ENCODE measurements at places on chromosomes 11 and 22.

- DNase-seq, result peak; percentile 16
These were observed 463 bp downstream of the TMEM126B start for GRCh38 chr11:85628771-85629341.

- DNase-seq, result no peak
These were observed 139.5 kb upstream of the GUCY1A2 start for GRCh38 chr11:107157809-107158187.

GRCh38 chr22:35620624-35621251 is 3.6 kb upstream of the MB start:
- no peak for DNase-seq

DNA sequence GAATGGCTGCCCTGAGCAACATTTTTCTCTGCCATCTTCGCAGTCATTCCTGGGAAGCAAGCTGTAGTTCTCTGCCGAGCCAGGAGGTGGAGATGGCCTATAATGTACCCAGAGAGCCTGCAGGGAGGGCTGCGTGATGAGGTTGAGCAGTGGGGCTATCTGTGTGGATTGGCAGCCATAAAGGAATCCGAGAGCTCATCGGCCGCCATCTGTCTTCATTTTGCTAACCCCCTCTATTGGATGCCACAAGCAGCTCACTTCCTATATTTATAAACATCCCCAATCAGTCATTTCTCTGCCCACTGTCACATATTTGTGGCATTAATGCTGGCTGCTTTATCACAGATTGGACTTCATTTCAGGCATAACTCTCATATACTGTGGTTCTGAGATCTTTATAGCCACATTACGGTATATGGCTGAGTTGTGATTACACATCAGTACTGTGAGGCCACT is 209.5 kb downstream of the NTM start:
- no peak for DNase-seq

DNA sequence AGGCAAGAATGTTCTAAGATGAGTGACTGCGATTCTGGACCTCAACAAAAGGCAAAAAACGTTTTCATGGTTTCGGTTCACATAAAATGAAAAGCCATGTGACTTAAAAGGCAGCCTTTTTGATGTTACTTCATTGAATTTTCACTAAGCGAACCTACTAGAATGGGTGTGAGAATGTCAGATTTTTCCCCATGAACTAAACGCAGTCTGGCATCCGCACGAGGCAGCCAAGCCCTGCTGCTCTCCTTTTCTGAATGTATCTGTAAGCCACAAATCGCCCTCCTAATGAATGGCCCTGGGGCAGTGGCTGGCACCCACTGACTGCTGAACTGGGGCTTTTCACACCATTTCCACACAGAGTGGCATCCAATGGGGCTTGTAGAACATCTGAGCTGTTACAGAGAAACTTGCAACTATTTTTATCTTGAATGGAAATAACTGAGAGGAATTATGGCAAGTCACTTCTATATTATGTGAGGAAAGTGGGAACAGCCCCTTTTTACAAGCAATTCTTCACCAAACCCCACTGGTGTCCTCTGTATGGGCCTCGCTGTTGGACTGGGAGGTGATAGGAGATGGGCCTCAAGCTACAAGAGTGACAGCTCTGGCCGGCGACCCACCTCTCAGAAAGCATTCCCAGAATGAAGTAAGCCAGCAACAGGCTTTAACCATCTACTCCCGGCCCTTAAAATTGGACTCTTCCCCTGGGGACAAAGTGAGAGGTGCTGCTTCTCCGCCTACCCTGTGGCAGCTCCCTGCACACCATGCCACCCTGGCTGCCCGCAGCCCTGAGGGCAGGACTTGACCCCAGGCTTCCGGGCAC is 29.4 kb downstream of the PPP2R1B start:
- no peak for DNase-seq

- DNase-seq, result no peak
These were observed 397.7 kb downstream of the TBC1D22A start for GRCh38 chr22:47160141-47160541.

DNA sequence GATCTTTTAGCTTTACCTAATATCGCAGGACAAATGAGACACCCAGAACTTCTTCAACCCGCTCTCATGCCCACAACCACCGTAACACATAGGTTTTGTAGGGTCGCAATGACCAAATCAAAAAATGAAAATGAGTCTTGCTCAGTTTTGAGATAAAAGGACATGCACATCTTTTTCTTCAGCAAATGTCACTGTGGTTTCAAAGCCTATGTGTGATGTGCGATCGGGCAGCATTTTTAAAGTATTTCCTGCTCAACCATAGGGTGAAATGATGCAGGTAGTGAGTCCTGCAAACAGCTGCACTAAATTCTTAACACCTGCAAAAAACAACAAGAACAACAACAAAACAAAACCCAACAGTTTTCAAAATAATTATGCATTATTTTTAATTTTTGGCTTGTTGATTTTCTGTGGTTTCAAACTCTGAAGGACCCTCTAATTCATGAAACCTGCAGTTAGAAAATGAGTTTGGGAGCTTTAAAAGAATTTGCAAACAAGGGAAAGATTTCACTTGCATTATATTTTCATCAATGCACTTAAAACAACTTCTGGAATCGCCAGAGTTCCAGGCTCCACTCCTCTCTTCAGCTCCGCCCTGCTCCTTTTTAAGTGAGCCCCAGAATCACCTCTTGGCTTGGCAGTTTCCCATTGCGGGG is 79.4 kb downstream of the PRR5L start:
- DNase-seq, result no peak

DNA sequence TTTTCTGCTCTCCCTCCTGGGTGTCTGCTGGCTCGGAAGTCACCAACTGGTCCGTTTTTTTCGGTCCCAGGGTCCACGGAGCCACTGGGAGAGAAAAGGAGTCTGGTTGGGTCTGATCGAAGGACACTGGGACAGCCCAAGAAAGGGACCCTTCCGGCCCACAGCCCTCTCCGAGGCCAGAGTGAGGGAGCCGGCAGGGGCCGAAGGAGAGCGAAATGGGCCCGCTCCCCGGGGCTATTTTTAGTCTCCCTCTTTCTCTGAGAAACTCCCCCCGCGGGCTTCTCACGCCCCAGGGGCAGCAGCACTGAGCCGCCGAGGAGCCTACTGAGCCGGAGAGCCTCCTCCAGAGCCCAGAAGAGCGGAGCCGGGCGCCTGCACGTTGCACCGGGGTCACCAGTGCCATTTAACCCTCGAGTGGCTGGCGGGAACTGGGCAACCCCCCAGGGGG is 1.9 kb downstream of the ESAM start:
- no peak for DNase-seq

GRCh38 chr11:122156940-122157382 is 40.9 kb upstream of the BLID start:
- DNase-seq, result no peak

DNA sequence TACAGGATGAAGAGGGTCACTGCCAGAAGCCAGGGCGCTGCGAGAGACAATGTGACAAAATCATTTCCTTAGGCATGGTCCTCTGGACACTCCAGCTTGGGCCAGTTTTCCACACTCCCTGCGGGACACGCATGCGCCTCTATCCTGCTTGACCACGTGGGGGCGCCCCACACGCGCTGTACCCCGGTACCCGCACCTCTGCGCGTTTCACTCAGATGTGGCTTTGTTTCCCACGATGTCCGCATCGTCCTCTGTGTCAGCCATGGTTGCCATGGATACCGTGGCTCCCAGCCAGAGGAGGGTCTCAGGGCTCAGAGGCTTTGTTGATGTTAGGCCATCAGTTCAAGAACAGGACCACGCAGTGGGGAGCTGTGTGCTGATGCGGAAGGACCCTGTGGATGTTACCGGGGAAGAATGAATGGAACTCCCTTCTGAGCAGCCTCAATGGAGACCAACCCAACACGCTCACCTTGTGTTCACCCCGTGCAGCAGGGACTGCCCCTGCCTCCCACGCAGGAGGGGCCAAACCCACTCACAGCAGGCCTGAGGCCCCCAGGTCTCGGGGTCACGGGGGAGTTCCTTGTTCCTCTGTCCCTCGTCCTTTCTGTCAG is 101.1 kb upstream of the SLC22A12 start:
- DNase-seq, result peak; percentile 41

GRCh38 chr11:72452495-72452894 is 18.2 kb upstream of the CLPB start:
- no peak for DNase-seq

DNA sequence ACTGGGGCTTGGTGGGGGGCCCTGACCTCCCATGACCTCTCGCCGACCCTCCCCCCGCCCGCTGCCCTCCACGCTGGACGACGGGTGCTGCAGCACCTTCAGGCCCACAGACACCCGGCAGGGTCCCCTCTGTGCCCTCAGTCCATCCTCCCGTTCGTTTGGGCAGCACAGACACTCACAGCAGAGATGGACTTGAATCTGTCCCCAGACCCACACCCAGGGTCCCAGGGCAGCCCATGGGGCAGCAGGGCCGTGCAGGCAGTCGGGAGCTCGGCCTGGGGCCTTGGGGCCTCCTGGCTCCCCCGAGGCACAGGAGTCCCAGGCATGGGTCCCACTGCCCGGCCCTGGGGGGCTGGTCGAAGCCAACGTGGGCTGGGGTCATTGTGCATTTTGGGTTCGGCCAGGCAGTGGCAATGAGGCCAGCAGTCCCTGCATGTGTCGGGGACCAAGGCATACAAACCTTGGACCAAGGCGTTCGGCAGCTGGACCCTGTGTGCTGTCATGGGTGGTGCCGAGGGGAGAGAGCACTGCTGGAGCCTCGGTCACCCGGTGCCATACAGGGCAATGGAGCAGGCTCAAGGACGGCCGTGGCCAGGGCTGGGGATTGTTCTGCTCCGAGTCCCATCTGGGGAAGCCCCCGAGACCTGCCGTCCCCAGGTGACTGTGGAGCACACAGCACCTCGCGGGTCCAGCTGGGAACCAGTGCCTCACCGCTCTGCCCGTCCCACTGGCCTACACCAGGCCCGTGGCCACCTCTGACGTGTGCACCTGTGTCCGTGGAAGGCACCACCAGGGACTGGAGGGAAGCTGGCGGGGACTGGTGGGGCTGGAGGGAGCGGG is 19.3 kb upstream of the BRSK2 start:
- no peak for DNase-seq

DNA sequence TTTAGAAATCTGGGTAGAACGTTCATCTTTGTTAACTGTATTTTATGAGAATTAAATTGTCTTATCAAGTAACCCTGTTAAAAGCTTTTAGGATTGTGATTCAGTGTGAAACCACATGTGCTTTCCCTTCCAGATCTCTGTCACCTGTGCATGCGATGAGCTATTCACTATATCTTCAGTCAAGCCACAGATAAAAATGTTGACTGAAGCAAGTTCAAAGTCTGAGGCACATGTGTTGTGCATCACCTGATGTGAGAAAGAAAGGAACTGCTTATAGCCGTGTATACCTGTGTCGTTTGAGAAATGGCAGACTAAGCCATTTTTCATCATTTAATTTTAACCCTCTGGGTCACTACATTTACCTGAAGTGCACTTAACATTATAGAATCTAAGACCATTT is 1088.9 kb upstream of the TENM4 start:
- no peak for DNase-seq

DNA sequence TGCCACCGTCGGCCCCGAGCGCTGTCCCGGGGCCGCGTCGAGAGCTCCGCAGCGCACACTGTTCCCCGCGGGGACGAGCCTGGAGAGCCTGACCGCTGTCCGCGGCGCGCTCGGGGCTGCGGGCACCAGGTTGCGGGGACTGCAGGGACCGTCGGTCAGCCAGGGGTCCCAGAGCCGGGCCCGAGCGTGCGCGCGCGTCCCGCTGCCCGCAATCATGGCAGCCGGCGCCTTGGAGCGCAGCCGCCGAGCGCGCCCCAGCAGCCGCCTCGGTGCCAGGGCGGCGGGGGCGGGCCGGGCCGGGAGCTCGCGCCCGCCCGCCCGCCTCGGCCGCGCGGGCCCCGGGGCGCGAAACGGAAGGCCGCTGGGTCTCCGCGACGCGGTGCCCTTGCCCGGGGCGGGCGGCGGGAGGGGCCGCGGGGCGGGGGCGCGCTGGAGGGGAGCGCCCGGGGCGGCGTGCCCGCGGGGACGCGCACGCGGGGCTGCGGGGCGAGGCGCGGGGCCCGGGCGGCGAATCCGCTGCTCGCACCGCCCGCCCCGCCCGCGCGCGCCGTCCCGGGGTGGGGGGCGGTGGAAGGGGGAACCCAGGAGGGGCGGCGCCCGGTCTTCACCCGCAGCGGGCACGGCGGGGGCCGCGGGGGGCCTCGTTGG is 79.4 kb upstream of the PPARA start:
- DNase-seq, result peak; percentile 65

GRCh38 chr11:33988586-33989370 is 62.8 kb upstream of the CAPRIN1 start:
- DNase-seq, result no peak

- DNase-seq, result no peak
These were observed 1397.3 kb upstream of the TENM4 start for GRCh38 chr11:80838153-80838552.

DNA sequence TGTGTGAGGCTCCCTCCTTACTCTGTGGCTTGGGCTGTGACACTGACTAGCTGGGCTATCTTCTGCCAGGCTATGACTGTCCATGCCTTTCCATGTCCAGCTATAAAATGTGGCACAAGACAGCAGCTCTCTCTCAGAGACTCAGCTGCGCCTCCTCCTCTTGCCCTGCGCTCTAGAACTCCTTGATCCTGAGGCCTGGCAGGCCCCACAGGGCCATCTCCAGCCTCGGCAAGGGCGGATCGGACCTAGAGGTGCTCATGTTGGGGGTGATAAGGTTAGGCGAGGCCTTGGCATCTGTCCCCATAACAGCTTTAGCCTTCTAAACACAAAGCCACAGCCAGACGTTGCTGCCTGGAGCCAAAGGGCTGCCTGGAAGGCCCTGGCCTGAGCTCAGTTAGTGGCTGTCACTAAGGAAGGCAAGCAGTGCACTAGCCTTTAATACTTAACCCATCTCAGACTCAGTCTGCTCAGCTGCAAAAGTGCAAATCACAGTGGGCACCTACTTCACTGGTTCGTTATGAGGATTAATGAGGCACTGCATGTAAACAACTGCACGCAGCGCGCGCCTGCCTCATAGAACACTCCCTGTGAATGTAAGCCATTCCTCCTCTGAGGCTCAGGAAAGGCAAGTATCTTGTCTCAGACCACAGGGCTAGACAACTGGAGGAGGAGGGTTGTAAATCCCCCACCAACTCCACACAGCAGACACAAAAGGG is 1.2 kb downstream of the GUCD1 start:
- no peak for DNase-seq

- no peak for DNase-seq
These were observed 3.3 kb downstream of the PELI3 start for GRCh38 chr11:66470015-66470414.

GRCh38 chr22:44162960-44163359 is 17.8 kb upstream of the PARVG start:
- DNase-seq, result no peak

GRCh38 chr11:13966486-13966885 is 4.0 kb downstream of the SPON1 start:
- DNase-seq, result no peak

DNA sequence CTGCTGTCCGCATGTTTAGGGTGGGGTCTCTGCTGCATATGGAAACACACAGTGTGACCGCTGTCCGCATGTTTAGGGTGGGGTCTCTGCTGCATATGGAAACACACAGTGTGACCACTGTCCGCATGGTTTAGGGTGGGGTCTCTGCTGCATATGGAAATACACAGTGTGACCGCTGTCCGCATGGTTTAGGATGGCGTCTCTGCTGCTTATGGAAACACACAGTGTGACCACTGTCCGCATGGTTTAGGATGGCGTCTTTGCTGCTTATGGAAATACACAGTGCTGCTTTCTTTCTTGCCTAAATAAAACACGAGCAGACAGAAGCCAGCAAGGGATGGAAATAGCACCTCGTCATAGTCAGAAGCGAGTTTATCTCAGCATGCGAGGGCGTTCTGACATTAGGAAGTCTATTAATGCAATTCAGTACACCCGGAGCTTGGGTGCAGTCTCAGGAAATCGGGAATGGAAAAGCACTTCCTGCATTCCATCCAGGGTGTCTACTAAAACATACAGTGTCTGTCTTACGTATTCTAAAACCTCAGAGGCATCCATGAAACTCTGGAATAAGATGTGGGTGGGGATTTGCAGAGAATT is 32.6 kb upstream of the TOLLIP start:
- DNase-seq, result no peak

Data from activated naive CD8-positive, alpha-beta T cell treated with anti-CD3 and anti-CD28 coated beads for 36 hours (primary cell).